ENCODE measurements at places on chromosomes 4 and X.

DNA sequence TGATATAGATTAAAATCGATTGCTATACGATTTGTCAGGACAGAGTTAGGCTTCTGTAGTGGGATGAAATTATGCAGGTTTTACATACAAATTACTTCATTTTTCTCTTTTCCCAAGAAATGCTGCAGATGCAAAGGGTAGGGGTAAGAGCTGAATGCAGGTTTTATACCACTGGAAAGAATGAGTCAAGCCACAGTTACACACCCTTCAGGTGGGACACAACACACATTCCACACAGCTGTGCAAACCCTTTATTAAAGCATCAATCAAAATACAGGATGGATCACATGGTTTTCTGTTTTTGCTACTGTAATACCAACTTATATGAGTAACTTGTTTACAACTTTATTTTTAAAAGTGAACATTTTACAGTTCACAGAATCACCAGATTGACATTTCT lies 39.8 kb downstream of the MFAP3L start:
- DNase-seq, result no peak

DNA sequence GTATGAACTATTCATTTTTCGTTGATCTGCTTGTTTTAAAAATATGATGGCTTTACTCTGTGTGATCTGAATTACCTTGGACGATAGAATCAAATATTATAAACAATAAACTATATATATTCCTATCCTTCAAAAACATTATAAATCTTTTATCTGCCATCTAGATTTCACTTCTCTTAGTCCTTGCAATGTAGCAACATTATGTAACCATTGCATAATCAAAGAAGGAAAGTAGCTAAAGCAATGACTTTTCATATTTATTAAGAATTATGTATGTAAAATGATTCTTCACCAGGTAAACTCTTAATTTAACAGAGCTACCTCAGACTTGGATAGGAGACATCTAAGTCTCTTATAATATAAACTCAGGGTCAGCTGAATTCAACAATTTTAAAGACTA lies 210.5 kb downstream of the ADAMTS3 start:
- no peak for DNase-seq

- no peak for DNase-seq
Observed at GRCh38 chr4:176425035-176425434, 105.3 kb downstream of the SPCS3 start.

GRCh38 chr4:5452156-5452555 lies 256.2 kb downstream of the EVC2 start:
- DNase-seq, result no peak

DNA sequence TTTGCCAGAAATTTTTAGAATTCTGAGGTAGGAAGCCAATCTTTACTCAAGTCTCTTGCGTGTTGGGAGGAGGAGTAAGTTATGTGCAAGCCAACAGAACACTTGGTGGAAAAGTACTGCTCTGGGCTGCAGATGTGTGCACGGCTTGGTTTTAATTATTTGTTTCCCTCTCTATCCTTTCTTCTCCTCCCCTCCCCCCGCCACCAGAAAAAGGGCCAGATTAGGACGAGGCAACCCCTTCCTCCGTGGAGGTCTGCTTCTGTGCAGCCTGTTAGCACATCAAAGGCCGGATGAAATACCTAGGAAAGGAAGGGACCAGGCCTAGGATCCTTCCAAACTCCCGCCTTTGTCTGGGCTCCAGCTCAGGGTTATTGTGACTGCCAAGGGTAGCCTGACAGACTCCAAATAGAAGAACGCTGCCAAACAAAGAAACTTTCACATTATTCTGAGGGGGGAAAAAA lies 1.0 kb upstream of the PGRMC1 start:
- no peak for DNase-seq
